ENCODE measurements at places on chromosomes 12 and 14. TPM values are rescaled to one million over a fixed set of nuclear protein-coding genes. Genes with fewer than 3 reads are reported as not detected.

Gene POTEG
- 0.07 TPM for polyA plus RNA-seq

DNA sequence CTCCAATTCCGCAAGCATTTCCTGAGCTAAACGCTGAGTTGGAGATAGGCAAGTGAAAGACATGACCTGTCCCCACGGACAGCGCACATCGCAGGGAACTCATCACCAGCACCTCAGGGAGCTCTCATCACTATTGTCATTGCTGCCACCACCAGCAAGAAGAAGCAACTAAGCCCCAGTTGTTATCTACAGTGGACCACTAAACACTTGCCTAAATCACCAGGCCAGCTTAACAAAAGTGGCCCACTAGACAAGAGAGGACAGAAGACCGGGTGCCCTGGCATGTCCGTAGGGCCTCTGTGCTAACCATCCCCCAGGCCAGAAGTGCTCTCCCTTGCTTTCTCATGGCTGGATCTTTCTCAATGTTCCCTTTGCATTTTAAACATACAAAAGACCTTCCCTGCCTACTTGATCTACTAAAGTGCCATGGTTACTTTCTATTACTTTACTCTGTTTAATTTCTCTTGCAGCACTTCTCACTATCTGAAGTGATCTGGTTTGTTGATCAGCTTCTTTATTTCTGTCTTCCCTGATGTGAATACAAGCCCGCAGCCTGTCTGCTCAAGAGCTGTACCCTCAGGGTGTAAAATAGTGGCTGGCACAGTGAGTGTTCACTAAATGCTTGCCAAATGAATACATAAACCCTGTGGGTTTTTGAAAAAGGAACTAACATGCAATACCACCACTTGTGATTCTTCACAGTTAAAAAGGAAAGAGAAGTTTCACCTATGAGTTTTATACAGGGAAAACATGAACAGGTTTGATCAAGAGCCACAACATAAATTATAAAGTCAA is 60.9 kb upstream of the RFLNA start:
- DNase-seq, result no peak

Gene GPR135
- 4.0 TPM for polyA plus RNA-seq

Gene HOXC4
- polyA plus RNA-seq, result 42.7 TPM

- no peak for DNase-seq
Measured at GRCh38 chr12:99600388-99600787, 47.2 kb upstream of the GARIN6 start.

DNA sequence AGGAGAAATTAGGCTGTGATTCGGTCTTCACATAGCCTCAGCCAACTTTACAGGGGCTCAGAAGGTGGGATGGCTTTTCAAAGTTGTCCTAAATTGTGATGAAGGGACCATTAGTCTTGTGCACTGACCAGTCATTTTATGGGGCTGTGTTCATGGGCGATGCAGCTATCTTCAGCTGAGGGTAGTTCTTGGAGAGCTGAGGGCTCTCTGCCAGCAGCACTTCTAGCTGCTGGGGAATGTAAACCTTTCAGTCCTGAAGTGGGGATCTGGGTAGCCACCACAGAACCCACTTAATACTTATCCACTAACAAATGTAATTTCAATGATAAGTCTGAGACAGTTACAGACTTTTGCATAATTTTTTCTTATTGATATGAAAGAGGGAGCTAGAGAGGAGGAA is 270.6 kb downstream of the AEBP2 start:
- no peak for DNase-seq

Gene GLIPR1L2
- polyA plus RNA-seq, result 3.3 TPM

Gene DHRS2
- 32.4 TPM for polyA plus RNA-seq

Gene SPX
- 13.5 TPM for polyA plus RNA-seq

GRCh38 chr12:107165581-107165980 is 72.2 kb upstream of the CRY1 start:
- no peak for DNase-seq

- DNase-seq, result no peak
Measured at GRCh38 chr14:105023791-105024480, 3.1 kb upstream of the CDCA4 start.

- DNase-seq, result no peak
Measured at GRCh38 chr12:51726931-51727330, 121.6 kb downstream of the FIGNL2 start.

GRCh38 chr14:58733451-58734208 is 95.9 kb downstream of the DACT1 start:
- no peak for DNase-seq

DNA sequence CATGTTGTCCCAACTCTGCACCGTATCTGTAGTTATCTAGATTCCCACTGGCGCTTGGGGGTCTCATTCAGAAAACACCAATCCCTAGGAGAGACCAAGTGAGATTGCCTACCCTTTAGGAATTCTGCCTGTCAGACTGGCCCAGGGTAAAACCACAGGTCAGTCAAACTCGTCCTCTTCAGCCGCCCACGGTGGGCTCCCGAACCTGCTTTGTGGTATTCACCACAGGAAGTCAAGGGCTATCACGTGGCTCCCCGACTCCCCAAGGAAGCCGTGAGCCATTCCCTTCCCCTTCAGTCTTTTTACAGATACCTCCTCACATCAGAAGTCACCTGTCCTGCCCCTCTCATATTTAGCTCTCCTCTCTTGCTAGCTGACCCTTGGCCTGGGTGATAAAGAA is 159.9 kb downstream of the EGLN3 start:
- DNase-seq, result no peak

DNA sequence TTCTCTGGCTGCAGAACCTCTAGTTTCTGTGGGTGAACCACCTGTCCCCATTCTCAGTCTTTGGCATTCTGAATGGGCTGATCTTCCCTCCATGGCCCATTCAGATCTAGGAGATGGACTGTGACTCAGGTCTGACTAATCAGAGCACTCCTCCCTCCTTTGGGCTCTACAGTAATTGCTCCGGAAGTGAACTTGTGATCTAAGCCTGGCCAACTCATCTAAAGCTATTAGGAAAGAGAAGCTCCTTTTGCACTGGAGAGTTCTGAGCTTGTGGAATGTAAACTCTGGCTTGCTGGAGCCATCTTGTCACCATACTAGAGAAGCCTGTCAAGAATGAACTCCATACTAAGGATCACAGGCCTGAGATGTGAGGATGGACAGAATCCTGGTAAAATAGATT is 168.2 kb downstream of the SUDS3 start:
- no peak for DNase-seq

Gene P2RX2
- 0.77 TPM for polyA plus RNA-seq

Gene KRT2
- polyA plus RNA-seq, result not detected

DNA sequence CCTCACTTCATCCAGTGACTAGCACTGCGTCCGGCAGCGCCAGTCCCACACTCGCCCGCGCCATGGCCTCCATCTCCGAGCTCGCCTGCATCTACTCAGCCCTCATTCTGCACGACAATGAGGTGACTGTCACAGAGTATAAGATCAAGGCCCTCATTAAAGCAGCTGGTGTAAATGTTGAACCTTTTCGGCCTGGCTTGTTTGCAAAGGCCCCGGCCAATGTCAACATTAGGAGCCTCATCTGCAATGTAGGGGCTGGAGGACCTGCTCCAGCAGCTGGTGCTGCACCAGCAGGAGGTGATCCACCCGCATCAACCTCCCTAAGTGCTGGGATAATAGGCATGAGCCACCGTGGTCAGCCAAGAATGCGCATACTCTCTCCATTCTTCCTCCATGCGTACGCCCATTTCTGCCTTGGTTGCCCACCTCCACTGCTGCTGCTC is 59.9 kb downstream of the IRF2BPL start:
- no peak for DNase-seq

GRCh38 chr14:29885988-29886387 is 41.7 kb downstream of the PRKD1 start:
- DNase-seq, result no peak

Gene RASSF8
- 66.4 TPM for polyA plus RNA-seq

GRCh38 chr12:123346946-123347345 is 17.7 kb downstream of the SBNO1 start:
- DNase-seq, result no peak

GRCh38 chr14:101635749-101636560 is 74.7 kb downstream of the DIO3 start:
- DNase-seq, result no peak

Gene MGP
- 41.2 TPM for polyA plus RNA-seq

GRCh38 chr12:90058704-90059103 is 350.1 kb upstream of the ATP2B1 start:
- DNase-seq, result peak; percentile 16

GRCh38 chr12:3882896-3883564 is 9.8 kb upstream of the PARP11 start:
- no peak for DNase-seq

DNA sequence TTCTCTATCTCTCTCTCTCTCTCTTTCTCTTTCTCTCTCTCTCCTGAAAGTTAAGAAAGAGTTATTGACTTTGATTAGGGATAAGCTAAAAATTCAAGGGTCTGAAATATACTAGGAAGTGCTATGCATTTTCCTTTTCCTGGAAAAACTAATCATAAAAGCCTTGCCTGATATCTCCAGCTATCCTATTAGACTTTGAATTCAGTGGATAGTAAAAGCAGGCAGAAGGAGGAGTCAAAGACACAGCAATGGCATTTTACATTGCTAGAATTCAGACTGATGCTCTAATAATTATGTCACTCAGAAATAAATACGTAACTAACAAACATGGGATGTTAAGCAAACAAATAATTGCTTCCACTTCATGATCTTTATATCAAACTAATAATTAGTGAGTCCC is 272.0 kb downstream of the SSPN start:
- no peak for DNase-seq

Gene GPR84
- 0.17 TPM for polyA plus RNA-seq

Gene STRN3
- polyA plus RNA-seq, result 47.8 TPM

GRCh38 chr12:42283739-42284138 is 42.2 kb downstream of the ZCRB1 start:
- DNase-seq, result no peak

DNA sequence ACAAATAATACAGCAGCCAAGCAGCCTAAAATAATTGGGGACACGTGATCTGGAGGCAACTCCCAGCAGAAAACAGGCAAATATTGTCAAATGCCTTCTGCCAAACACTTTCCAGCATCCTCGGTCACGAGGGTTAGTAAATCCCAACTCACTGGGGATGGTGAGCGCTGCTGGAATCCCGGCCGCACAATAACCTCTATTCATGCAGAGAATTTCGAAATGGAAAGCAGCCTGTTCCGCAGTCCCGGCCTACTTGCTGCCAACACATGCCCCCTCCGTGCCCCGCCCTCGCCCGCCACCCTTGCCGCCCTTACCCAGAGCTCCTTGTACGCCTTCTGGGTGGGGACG is 62.2 kb downstream of the RFX4 start:
- no peak for DNase-seq

Gene SIX4
- polyA plus RNA-seq, result 5.9 TPM

Gene INSM2
- polyA plus RNA-seq, result not detected

Gene OAS1
- 9.7 TPM for polyA plus RNA-seq

- no peak for DNase-seq
Measured at GRCh38 chr14:105063056-105063455, 2.2 kb downstream of the GPR132 start.

Gene BDKRB2
- polyA plus RNA-seq, result 3.4 TPM

Measured in right renal pelvis (tissue), 4 donors.